ENCODE measurements at places on chromosomes 7 and 10.

DNA sequence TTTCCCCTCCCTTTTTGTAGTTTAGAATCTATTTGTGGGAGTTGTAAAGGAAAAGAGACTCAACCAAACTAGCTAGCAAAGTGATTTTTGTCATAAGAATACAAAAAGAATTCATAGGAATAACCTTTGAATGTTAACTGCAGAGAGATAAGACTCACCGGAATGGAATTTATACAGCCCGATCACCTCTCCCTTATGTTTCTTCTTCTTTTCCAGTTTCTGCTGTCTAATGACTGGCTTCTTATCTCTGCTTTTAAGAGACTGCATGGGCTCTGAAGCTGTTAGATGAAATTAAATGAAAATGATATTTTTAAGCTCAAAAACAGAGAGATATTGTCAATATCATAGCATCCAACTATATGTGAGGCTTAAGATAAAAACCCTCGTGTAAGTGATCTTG lies 1095.9 kb downstream of the REEP3 start:
- no peak for DNase-seq

GRCh38 chr10:95542761-95543160 lies 18.4 kb downstream of the SORBS1 start:
- no peak for DNase-seq

DNA sequence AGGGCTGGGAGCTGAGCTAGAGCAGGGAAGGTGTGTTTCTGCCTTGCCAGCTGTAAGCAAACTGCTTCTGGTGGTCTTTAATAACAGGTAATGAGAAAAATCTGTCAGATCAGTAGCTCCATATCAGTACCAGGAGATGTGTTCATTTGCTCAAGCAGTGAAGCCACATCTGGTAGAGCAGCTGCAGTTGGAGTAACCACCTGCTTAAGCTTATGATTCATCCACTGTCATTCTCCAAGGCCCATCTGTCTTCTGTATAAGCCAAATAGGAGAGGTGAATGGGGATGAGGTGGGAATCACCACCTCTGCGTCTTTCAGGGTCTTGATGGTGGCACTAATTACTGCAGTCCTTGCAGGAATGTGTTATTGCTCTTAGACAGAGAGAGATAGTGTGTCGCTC lies 18.4 kb upstream of the COBL start:
- DNase-seq, result no peak

GRCh38 chr7:40093631-40094350 lies 40.6 kb downstream of the MPLKIP start:
- DNase-seq, result no peak

DNA sequence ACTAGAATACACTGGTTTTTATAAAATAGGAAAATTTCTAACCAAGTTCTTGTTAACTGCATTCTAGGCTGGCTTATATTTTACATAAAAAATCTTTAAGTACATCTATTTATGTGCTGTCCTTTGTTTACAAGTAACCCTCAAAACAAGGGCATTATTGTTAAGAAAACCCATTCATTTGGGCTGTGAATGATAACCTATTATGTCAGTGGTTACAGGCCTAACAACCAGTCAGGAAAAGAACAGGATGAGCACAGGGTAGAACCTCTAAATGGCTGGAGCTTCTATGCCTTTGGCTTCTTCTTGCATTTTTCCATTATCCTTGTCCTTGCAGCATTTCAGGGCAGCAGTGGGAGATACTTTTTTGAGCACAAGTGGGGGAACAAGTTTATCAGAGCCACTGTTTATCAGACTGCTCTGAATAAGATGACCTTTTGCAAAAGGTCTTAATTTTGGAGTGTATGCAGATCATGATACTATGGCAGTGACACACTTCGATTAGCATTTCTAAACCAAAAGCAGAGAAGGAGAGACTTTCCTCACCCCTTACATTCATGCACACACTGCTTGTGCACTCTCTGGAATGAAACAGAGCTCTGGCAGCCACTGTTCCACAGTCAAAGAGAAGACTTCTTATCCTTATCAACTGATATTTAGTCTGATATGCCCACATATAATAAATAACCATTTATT lies 10.9 kb downstream of the GPR37 start:
- DNase-seq, result no peak

- no peak for DNase-seq
These were observed 35.9 kb downstream of the ADAP1 start for GRCh38 chr7:918441-919113.

DNA sequence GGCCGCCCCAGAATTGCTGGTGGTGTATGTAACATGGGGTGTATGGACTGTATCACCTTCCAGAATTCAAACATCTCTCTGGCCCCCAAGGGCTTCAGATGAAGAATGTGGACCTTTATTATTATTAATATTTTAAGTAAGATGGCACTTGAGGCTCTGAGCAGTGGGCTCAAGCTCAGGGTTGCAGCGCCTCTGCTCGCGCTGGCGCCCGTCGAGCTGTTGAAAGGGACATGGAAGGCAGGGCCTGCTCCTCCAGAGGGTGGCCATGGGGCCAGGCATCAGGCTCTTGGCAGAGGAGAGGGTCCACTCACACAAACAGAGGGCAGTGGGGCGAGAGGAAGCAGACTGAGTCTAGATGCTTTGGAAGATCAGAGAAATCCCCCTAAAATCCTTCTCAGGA lies 120.2 kb downstream of the NT5C2 start:
- no peak for DNase-seq

GRCh38 chr10:48902096-48902495 lies 37.5 kb downstream of the LRRC18 start:
- DNase-seq, result no peak

DNA sequence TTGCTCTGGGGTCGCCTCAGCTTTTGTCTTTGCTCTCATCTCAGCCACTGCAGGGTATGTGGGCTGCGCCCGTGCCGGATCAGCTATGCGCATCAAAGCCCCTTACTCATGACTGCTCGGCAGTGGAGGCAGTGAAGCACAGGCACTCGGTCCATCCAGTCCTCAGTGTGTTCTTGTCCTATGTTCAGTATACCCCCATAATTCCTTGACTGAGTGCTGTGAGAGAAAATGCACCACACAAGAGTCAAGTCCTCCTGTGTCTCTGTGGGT lies 27.4 kb downstream of the EPDR1 start:
- no peak for DNase-seq

GRCh38 chr10:70575486-70575873 lies 27.1 kb downstream of the PRF1 start:
- no peak for DNase-seq

GRCh38 chr7:137731436-137731835 lies 115.3 kb downstream of the DGKI start:
- no peak for DNase-seq

GRCh38 chr7:106569500-106569929 lies 91.4 kb downstream of the CCDC71L start:
- no peak for DNase-seq
